ENCODE measurements at places on chromosomes 13 and 19.

- DNase-seq: no peak
Observed at GRCh38 chr19:14459703-14460102, 15.5 kb downstream of the PTGER1 start.

GRCh38 chr19:27911122-27911898 lies 1301.6 kb downstream of the UQCRFS1 start:
- no peak for DNase-seq

GRCh38 chr13:113479179-113479578 lies 11.3 kb downstream of the DCUN1D2 start:
- peak; percentile 64 for DNase-seq

DNA sequence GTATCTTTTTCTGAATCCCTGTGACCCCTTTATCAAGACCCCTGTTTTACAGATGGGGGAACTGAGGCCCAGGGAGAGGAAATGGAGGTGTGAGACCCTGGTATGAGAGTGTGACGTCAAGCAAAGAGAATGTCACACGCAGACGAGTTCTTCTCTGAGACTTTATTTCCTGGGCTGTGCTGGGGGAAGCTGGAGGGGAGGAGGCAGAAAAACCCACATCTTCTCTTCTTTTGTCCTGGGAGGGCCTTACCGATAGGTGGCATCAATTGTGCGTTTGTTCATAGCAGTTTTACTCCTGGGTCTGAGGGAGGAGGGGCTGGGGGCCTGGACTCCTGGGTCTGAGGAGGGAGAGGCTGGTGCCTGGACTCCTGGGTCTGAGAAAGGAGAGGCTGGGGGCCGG lies 4.9 kb upstream of the KLK15 start:
- DNase-seq: no peak

DNA sequence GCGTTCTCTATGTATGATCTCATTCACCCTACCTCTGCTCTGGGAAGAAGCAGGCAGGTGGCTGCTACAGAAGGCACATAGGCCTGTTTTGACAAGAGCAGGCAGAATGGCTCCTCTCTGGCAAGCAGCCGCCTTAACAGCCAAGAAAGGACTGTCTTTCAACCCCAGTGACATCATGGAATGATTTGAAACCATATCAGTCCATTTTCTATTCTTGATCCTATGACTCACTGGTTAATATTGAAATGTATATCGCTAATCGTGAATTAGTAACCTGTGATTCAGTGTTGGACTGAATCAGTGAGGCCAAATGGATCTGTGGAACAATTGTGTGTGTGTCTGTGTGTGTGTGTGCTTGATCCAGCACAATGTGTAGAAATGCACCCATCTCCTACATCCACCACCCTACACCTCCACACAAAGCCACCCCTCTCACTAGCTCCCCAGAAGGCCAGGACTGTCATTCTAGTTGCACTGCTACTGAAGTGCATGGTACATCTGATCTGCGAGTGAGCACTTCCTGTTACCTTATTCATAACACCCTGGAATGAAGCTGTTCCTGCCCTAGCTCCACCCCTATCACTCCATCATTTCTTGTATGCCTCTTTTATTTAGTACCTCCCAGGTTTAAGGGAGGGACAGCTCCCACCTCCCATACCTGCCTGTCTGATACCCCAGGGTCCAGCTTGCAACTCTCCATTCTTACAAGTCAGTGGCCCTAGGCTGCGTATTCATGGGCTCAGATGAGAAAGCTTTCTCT lies 460.0 kb downstream of the FOXO1 start:
- no peak for DNase-seq

DNA sequence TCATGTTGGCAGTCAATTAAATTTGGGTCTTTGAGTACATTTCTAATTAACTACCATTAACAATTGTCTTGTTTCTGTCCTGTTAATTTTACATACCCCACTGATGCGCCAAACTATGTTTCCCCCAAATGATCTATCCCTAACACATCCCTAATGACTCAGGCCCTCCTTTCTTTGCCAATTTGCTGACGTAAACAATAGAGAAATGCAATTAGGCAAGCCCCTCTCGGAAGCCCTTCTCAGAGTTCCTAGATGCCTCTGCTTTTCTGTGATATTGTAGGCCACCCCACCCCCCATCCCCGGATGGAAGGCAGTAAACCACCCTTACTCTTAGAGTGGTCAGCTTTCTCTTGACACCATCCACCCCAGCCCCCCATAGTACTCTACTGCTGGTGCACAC lies 74.2 kb downstream of the FLT1 start:
- DNase-seq: no peak

DNA sequence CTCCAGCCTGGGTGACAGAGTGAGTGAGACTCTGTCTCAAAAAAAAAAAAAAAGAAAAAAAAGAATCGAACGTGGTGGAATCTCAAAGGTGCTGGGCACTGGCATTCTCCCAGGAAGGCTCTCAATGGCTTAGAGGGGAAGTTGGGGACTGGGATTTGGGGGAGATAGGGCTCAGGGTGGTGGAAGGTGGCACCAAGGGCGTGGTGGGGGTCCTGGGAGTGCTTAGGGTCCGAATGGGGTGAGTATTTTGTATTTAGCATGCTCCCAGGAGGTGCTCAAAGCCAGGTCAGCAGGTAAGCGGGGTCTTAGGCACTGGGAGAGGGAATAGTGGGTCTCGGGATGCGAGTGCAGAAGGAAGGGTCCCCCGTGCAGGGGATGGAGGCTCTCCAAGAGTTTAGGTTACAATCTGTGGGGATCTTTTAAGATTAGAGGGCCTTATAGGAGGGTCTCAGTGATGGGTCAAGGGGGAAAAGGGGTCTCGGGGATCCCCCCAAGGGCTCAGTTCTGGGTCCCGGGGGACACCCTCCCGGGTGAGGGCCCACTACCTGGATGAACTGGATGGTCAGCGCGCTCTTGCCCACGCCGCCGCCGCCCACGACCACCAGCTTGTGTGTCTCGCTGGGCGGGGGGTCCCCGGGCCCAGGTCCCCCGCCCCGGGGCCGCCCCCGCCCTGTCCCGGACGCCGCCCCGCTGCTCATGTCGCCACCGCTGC lies 386 bp downstream of the RRAS start:
- DNase-seq: no peak

DNA sequence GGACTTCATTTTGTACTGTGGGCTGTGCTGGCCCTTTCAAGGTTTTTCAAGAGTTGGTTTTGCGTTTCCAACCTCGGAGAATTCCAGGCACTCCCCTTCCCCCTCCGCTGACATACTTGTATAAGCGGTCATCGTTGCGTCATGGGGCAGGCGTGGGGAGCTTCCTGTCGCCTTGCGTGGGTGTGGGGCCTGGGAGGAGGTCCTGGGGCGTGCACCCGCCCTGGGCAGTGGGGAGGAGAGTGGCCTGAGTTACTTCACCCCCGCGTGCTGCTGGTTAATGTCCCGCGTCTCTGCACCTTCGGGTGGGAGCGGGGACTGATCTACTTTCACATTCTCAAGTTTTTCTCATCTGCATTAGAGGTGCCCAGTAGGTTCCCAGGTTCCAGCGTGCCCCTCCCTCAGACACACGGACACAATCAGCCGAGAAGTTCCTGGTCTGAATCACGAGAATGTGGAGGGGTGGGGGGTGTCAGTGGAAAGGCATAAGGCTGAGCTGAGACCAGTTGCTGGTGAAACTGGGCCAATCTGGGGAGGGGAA lies 4.1 kb downstream of the IER2 start:
- DNase-seq: peak; percentile 85

- DNase-seq: no peak
Observed at GRCh38 chr13:109110159-109110558, 480.7 kb downstream of the MYO16 start.

DNA sequence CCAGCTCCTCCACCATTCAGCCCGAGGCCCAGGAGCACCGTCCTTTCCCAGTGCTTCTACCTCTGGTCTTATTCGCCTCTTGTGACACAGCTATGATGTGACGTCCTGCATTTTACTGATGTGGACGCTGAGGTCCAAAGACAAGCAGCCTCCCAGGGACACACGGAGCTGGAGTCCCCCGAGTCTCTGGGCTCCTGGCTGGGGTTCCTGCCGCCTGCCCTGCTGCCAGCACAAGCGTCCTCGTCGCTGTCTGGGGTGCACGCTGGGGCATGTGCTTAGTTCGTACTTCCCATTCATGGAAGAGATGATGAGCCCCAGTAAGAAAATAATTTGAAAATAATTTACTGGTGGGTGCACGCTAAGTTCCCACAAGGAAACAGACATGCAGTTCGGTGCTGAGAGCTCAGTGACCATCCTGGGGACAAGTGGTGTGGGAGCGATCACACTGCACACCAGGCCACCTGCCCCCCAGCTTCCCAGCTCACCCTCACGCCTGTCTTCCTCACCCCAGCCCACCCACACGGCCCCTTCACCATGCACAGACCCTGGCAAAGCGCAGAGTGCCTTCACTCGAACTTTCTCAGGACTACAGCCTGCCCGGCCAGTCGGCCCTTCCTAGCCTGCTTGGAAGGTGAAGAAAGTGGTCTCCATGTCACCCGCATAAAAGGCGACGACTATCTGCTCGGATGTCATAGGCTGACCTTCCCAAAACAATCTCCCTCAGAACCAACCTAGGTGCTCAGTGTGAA lies 14.2 kb upstream of the CFAP97D2 start:
- no peak for DNase-seq

- peak; percentile 65 for DNase-seq
Observed at GRCh38 chr19:10230861-10231611, at the start of gene S1PR2. TSS of gene S1PR2 (minus strand) at chr19:10231331. CDS start at chr19:10224905, 6,426 bp downstream.

DNA sequence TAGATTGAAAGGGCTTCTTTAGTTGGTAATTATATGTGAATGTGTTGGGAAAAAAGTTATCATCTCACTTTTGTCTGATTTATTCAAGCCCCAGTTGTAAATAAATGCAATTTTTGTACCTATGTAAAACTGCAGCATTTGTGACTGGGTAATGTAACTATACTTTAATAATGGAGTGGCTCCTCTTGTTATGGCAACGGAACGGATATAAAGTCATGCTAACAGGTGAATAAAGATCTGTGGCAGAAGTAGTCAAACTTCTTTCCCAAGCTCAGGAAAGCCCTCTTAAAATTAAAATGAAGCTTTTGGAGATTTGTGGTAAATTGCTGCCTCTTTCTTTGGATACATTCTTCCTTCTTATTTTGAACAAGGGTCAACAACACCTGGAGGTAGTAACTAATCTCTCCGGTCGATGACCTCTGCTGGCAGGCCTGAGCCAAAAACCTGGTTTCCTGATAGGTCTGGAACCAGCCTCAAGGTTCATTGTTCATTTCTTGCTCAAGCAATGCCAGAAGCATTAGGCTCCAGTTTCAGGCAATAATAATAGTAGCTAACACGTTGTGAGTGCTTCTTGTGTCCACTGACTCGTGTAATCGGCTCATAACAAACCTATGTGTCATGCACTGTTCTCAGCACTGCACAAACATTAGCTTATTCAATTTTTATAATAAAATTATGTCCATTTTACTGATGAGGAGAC lies 313.4 kb upstream of the DACH1 start:
- no peak for DNase-seq

DNA sequence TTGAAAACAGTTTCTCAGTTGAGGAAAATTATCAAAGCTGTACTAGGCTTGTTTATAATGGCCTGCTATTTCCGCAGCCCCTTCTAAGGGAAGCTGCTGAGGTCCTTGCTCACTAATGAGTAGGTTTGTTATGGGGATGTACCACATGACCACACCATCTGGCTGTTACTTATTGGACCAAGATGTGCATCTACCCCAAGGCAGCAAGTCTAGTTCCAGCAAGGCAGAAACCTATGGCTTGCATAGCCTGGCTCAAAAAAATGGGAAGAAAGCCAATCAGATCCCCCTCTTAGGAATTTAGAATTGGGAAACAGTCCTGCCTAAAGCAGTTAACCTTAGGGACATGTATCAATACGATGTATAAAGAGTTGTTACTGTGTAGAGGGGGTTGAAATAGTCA lies 186.5 kb upstream of the SPRY2 start:
- DNase-seq: no peak

- no peak for DNase-seq
Observed at GRCh38 chr13:34357435-34358232, 539.7 kb downstream of the RFC3 start.

GRCh38 chr19:51157265-51157664 lies 15.2 kb downstream of the SIGLEC7 start:
- no peak for DNase-seq

DNA sequence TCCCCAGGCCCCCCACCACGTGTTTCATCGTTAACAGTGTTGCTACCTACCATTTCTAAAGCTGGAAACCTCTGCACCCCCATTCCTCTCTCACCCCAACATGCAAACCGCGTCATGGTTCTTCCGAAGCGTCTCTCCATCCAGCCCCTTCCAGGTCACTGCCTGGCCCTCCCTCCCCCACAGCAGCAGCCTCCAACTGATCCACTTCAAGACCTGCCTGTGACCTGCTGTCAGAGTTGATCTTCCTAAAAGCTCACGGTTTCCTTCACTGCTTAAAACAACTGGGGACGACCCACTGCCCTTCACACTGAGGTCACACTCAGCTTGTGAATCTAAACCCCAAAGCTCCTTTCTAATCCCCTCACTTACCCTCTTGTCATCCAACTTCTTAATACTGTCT lies 47.7 kb downstream of the STK24 start:
- no peak for DNase-seq

- no peak for DNase-seq
Observed at GRCh38 chr19:1728816-1729567, 24.3 kb upstream of the ONECUT3 start.

All from erythroblast (primary cell).